ENCODE measurements at places on chromosomes 7 and 10.

GRCh38 chr10:129905553-129905952, 58.5 kb downstream of the EBF3 start:
- no peak for DNase-seq

GRCh38 chr7:47751043-47751442, 169.1 kb upstream of the TNS3 start:
- DNase-seq: no peak

GRCh38 chr7:86598311-86598710, 45.4 kb upstream of the GRM3 start:
- DNase-seq: no peak

DNA sequence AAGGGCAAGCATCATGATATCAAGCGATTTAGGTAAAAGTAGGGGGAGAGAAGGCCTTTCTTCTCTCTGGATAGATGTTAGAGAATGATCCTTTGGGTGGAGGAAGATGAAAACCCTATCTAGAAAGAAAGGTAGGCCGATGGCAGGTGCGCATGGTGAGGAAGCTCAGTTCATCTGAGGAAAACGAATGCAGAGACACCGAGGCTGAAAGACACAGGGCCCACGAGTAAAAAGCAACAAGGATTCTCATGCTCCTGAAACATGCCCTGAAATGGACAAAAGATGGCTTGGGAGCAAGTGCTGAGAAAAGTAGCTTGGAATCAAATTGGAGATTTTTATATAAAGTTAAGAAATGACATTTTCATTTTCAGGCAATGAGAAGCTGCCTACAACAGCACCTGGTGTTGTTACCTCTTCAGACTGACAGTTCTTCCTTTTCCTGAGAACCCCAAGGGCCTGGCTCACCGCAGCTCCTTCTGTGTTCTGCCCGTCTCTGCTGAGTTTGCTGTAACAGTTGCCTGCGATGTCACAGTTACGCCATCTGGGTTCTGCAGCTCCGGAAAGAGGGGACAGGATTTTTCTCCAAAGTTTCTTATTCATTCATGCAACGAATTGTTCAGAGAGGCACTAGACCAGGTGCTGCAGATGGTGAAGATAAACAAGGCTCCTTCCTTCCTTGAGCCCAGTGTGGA, 402.0 kb upstream of the KLF6 start:
- no peak for DNase-seq
